ENCODE measurements at places on chromosomes 4 and X.

DNA sequence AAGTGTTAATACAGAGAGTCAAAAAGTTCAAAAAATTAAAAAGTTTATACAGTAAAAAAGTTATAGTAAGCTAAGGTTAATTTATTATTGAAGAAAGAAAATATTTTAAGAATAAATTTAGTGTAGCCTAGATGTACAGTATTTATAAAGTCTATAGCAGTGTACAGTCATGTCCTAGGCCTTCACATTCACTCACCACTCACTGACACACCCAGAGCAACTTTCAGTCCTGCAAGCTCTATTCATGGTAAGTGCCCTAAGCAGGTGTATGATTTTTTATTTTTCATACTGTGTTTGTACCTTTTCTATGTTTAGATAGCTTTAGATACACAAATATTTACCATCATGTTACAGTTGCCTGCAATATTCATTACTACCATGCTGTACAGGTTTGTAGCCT, 108.9 kb downstream of the FHIP1A start:
- no peak for DNase-seq

DNA sequence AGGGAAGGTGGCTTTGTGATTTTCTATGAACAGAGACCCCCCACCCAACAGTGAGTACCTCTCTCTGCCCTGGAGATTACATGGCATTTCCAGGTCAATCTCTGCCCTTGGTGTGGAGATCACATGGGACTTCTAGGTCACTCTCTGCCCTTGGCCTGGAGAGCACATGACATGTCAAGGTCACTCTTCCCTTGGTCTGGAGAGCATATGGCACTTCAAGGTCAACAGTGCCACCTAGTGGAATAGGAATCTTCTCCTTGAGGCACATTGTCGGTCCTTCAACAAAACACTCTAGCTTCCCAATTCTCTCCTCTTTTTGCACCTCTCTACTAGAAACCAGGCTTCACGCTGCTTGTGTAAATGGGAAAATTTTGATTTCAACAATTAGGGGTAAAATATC, 66.2 kb upstream of the TACR3 start:
- no peak for DNase-seq

DNA sequence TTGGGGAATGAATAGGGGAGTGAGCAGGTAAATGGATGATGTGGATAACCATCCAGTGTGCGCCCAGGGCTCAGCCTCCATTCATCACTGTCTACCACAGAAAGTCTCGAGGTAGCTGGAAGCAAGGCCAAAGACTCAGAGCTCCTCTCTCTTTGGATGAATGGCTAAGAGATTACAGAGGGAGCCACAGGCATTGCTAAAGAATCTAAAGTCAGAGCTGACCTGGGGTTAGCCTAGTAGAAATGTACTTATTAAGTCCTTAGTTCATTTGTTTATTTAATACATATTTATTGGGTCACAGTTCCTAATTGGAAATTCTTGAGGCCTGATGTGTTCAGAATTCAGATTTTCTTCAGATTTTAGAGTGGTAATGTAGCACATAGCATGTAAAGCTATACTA, 88.7 kb upstream of the HPF1 start:
- peak; percentile 31 for DNase-seq

DNA sequence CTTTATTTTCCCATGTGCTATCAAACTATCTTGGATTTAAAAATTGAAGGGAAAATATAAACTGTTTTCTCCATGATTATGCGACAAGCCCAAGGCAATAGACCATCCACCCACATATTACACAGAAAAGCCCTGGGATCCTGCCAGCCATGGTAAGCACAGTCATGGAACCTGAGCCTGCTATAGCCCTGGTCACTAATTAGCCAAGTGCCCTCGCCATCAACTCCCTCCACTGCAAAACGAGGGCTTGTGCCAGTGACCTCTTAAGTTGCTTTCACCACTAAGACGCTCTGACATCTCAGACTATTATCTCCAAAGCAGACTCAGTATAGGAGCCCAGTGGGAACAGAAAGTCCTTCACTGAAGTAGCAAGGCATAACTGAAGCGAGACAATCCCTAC, 69.2 kb downstream of the NLGN4X start:
- DNase-seq, result no peak

GRCh38 chr4:182465979-182466378, 222.8 kb downstream of the TENM3 start:
- DNase-seq, result no peak

- peak; percentile 33 for DNase-seq
These were observed 508.7 kb upstream of the DIPK2B start for GRCh38 chrX:45709381-45709780.

GRCh38 chr4:188867796-188868195, 728.6 kb downstream of the TRIML1 start:
- no peak for DNase-seq

DNA sequence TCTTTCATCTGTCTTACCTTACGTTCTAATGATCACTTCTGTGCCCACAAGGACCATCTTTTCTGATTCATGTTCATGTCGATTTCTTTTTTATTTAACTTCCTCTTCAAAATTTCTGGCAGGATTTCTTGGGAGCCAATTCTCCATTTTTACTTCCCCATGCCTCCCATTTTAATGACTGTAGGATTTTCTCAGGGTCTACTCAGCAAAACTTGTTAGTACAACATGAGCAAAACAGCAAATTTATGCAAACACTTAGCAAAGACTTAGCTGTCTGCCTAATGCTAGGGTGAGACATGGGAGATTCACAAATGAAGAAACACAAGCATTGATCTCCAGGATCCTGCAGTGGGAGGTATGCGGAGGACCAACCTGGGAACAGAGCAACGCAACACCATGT, 5.5 kb downstream of the CD38 start:
- no peak for DNase-seq

- no peak for DNase-seq
These were observed 13.9 kb upstream of the DCK start for GRCh38 chr4:70979445-70980008.

- DNase-seq, result no peak
These were observed 105.8 kb upstream of the PDHA1 start for GRCh38 chrX:19237901-19238300.

- no peak for DNase-seq
These were observed 53.9 kb upstream of the C4orf50 start for GRCh38 chr4:6071959-6072720.

DNA sequence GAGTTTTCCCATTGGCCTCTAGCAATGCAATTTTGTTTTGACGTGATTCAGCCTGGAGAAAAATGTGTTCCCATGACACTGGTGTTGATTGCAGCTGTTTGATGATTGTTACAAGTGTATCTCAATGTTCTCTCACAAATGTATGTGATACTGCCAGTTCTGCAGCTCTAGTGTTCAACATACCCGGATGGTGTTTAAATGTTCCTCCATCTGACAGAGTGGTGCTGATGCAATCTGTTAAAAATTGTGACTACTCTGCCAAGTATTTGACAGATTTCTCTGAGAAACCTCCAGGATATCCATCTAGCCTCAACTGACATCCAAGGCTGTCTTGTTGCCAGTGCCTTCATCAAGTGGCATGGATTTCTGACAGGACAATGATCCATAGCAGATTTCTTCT, 657.2 kb upstream of the DIAPH2 start:
- DNase-seq, result no peak

DNA sequence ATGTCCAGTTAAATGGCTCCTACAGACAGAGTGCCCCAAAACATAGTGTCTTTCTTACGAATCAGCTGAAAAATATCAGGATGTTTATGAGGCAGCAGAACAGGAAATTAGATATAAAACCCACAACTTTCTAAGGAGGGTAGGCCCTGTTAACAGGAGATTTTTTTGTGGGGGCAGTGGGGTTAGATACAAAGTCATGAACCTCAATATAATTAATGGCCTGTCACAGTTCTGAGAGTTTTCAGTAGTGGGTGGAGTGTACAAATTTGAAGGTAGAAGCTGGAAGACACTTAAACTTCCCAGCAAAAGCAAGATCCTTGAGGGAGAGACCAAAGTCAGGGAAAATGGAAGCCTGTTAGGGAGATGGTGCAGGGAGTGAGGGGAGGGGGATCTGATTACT, 17.4 kb downstream of the PAGE4 start:
- DNase-seq, result no peak

GRCh38 chr4:150366487-150366999, 215.4 kb upstream of the MAB21L2 start:
- DNase-seq, result no peak

DNA sequence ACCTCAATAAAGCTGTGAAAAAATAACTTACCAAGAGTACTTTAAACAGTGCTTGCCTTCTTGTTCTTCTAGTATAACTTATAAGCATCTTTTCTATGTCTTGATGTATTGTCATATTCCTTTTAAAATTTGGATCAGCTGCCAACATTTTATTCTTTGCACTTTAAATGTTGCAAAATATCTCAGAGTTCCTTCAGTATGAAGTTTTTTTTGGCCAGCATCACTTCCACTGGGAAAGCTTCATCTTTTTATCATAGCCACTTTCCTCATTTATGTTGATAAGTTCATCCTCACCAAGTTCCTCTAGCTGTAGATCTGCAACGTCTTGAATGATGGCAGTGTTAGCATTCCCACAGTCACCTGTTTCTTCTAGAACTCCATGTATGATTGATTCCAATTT, 24.2 kb downstream of the CXorf58 start:
- no peak for DNase-seq

Measured in EH (cell line).